ENCODE measurements at places on chromosomes 3 and 15.

DNA sequence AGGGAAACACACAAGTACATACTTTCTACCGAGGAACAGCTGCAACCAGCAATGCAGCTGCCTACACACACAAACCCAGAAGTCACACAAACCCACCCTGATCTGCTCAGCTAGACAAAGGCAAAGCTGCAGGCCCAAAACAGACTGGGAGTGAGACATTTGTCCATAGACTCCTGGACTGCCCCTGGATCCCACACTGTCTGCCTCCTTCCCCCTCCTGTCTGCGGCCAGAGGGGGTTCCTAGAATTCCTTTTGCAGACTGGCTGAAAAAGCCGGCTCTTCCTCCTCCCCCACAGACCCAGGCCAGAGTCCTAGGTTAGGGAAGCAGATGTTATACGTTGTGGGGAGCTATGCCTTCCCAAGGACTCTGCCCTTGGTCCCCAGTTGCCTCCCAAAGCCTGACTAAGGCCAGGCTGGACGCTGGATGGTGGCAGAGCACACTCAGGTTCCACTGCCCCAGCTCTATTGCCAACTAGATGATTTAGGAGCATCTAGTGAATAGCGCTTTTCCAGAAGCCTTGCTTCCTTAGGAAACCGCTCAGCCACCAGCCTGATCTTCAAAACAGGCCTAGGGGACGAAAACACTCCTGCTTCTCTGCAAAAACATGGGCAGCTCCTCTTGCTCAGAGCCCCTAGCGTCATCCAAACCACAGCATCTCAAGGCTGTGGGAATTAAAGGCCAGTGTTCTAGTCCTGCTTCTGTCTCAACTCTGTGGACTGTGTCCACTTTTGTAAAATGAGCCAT is 37.4 kb upstream of the CILP start:
- no peak for DNase-seq

- no peak for DNase-seq
These were observed 133.1 kb upstream of the CPNE4 start for GRCh38 chr3:132167870-132168269.

DNA sequence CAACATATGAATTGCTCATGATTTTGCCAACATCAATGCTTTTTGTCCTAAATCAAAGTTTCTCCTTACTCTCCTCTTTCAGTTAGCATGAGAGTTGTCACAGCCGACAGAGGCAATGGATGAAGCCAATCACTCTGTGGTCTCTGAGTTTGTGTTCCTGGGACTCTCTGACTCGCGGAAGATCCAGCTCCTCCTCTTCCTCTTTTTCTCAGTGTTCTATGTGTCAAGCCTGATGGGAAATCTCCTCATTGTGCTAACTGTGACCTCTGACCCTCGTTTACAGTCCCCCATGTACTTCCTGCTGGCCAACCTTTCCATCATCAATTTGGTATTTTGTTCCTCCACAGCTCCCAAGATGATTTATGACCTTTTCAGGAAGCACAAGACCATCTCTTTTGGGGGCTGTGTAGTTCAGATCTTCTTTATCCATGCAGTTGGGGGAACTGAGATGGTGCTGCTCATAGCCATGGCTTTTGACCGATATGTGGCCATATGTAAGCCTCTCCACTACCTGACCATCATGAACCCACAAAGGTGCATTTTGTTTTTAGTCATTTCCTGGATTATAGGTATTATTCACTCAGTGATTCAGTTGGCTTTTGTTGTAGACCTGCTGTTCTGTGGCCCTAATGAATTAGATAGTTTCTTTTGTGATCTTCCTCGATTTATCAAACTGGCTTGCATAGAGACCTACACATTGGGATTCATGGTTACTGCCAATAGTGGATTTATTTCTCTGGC is 2.5 kb downstream of the OR4F6 start:
- DNase-seq = no peak

- no peak for DNase-seq
These were observed 68.9 kb upstream of the DCLK3 start for GRCh38 chr3:36833160-36833814.

- no peak for DNase-seq
These were observed 79.3 kb downstream of the TNIK start for GRCh38 chr3:171380711-171381425.

- no peak for DNase-seq
These were observed 432.2 kb downstream of the SOX2 start for GRCh38 chr3:182143903-182144302.
